ENCODE measurements at places on chromosomes 6 and 20.

GRCh38 chr20:20815711-20816455 is 103.4 kb upstream of the RALGAPA2 start:
- DNase-seq: no peak

- DNase-seq: no peak
Observed at GRCh38 chr6:168157272-168158212, 78.5 kb upstream of the FRMD1 start.

- DNase-seq: no peak
Observed at GRCh38 chr20:62087227-62087626, 21.5 kb upstream of the TAF4 start.

DNA sequence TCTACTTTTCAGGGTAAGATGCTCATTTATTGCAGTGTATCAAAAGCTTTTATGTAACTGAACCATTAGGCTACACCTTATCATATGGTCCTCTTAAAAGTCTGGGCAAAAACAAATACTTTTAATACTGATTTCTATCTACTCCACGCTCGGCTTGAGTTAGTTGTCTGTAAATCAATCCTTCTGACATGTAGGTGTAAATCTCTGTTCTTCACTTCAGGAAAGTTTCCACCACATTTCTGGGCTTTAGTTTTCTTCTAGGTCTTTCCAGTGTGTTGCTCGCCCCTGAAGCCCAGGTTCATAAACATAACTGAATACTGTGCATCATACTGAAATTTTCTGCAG is 89.2 kb upstream of the RNF217 start:
- DNase-seq: no peak

GRCh38 chr6:42400061-42400760 is 51.5 kb downstream of the TRERF1 start:
- DNase-seq: no peak

- DNase-seq: no peak
Observed at GRCh38 chr6:79902046-79902445, 45.3 kb downstream of the ELOVL4 start.
